ENCODE measurements at places on chromosomes 4 and X.

- DNase-seq = no peak
Measured at GRCh38 chrX:133910539-133910938, 74.9 kb downstream of the GPC3 start.

DNA sequence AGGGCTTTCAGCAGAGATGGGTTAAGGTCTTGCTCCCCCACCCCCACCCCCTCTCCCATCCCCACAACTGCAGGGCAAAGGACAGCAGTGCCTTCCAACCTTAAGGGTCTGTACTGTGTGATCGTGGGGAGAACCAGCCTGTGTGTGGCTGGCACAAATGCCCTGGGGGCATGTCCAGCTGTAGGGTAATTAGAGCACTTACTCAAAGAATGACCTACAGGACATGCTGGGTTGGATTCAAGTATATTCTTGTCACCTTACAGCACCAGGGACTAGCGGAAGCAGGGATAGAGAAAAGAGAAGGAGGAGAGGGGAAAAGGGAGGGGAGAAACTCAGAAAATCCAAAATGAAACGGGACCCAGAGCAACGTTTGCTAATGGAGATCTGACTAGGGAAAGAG is 191.3 kb upstream of the GATB start:
- no peak for DNase-seq

DNA sequence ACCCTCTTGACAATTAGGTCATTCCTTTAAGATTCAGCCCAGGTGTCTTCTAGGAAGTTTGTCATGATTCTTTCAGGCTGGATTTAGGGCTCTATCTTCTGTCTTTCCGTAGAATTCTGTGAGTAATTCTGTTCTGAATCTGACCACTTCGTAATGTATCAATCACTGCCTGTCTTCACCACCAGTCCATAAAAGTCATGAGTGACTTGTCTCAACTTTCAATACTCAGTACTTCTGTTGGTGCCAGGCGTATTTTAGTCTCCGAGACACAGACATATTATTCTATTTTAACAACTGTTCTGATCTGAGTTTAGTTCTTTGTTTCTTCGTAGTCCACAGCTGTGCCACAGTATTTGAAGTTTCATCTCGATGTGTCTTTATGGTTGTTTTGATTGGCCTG is 310.7 kb downstream of the PPARGC1A start:
- no peak for DNase-seq

- DNase-seq = no peak
Measured at GRCh38 chrX:100654261-100654660, 10.3 kb downstream of the SRPX2 start.

DNA sequence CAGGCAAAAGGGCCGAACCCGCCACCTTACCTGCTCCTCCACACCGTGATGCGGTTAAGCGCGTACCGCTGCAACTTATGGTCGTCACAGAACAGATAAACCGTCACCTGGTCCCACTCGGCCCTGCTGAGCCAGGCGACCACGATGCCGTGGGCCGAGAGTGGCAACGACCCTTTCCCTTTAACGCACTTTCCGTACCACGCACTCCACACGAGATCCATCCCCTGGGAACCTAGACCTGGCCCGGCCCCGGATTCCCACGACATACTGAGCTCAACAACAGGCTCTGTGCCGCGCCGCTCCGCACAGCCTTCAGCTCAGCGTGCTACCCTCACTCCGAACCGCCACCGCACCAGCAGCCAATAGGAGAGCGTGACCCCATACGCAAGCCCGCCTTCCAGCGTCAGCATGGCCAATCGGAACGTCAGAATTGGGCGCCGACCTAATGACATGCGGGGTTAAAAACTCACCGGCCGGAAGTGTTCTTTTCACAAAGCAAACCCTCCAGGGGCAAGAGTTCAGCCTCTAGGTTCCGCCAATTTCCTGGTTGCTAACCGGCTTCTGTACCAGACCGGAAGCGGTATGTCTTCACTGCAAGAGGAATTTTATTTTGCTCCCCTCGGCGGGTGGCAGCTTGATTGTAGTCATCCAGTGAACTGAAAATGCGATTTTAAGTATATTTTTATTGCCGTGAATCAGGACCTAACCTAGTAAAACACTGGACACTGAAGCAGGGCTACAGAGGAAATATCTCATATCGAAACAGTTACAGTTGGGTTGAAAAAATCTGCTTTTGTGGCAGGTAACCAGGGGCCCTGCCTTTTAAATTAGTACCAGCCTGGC is at the start of gene LAS1L:
LAS1L (minus strand) TSS at position 338 of the 843 bp plus-strand sequence; CDS start at position 266, 72 bp downstream.
- DNase-seq = peak; percentile 79

DNA sequence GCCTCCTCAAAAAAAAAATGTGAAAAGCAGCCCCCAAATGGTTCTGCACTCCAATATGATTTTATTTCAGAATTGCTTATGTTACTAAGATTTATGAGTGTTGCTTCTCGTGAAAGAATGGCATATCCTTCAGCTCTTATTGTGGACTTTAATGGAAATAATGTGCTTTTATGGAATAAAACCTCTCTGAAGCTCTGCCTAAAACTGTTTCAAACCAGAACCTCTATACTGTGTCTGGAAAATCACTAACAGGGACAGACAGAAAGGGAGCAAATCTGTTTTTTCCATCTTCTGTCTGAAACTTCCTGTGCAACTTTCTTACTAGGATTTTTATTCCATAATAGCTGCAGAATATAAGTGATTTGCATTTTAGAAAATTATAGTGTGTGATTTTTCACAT is 493.1 kb downstream of the ANKRD50 start:
- no peak for DNase-seq
